ENCODE measurements at places on chromosomes 1 and 21.

DNA sequence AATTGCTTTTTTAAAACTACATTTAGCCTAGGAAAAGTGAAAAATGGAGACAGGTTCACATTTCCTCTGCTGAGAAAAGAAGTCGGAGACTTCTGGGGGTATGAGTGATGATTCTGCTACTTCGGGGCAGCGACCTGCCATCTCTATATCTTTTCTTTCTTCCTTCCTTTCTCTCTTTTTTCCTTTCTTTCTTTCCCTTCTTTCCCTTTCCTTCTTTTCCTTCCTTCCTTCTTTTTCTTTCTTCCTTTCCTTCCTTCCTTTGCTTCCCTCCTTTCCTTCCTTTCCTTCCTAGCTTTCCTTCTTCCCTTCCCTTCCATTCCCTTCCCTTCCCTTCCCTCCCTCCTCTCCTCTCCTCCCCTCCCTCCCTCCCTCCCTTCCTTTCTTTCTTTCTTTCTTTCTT, 17.8 kb downstream of the TBX19 start:
- DNase-seq = no peak

GRCh38 chr21:36478207-36478701, 1.7 kb downstream of the CLDN14 start:
- peak; percentile 87 for DNase-seq

DNA sequence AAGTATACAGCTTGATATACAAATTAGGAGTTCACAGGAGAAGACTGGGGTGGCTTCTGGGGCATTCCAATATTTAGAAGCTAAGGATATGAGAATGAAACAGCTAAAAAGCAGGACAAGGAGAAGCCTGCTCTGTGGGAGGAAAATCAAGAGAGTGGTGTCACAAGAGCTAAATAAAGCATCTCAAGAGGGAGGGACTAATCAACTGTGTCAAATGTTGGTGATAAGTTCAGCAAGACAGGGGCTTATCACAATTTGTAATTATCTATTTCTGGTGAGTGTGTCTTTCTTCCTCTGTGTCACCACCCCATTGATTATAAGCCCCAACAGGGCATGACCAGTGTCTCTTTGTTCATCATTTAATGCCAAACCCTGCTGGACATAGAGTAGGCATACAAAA, 295.8 kb upstream of the DUSP10 start:
- DNase-seq = no peak

- no peak for DNase-seq
These were observed 165.8 kb downstream of the LYPLAL1 start for GRCh38 chr1:219339466-219339865.

DNA sequence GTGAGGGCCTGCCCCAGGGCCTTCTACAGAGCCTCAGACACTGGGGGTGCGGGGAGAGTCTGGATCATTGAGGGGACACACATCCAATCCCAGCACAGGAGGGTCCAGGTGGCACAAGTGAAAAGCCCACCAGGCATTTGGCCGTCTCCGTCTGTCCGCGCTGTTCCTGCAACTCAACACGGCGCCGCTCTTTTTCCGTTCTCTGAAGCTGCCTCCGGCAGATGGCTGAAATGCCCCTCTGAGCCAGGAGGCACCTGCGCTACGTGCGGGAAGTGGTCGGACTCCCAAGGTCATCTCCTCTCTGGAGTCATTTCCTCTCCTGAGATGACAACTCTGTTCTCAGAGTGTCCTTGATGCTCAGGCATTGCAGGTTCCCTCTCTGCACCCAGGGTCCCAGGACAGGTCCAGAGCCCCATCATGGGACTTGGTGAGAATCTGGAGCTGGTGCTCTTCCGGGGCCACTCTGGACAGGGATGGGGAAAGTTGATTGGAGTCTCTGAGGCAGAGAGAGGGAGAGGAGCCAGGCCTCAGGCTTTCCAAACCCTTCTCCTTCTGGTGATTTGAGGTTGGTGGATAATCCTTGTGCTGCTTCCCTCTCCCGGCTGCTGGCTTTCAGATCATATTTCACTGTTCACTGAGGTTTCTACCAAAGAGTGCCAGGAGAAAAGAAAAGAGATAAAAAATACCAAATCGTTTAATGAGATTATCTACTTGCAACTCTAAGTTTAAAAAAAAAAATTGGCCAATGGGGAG, 14.0 kb upstream of the MIXL1 start:
- DNase-seq = no peak

DNA sequence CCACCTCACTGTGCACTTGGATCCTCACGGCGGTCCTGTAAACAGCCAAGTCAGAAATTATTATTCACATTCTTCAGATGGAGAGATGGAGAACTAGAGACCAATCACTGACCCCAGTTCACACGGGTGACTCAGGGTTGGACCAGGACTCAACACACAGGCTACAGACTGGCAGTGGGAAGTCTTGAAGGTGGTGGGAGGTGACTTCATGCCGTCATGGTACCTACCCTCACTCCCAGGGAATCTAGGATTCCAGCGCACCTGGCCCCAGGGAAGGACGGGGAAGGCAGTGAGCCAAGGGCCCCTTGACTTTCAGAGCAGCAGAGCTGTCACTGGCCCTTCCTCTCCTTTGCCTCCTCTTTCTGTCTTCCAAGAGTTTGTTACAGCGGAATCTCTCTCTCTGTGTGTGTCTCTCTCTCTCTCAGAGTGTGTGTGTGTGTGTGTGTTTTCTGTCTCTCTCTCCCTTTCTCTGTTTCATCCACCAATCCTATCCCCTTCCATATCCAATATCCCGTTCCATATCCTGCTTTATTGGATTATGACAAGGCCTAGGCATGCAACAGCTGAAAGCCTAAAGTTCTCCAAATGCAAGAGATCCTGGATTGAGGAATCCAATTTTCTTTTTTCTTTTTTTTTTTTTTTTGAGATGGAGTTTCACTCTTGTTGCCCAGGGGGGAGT, 11.7 kb downstream of the OPTC start:
- DNase-seq = no peak

- DNase-seq = no peak
These were observed 15.6 kb downstream of the TAL1 start for GRCh38 chr1:47216278-47217059.
